IPS DF 19.7 (cell line): ENCODE measurements at places on chromosomes 2 and 18.

- DNase-seq: no peak
These were observed 36.1 kb upstream of the MRPL33 start for GRCh38 chr2:27735263-27735904.

DNA sequence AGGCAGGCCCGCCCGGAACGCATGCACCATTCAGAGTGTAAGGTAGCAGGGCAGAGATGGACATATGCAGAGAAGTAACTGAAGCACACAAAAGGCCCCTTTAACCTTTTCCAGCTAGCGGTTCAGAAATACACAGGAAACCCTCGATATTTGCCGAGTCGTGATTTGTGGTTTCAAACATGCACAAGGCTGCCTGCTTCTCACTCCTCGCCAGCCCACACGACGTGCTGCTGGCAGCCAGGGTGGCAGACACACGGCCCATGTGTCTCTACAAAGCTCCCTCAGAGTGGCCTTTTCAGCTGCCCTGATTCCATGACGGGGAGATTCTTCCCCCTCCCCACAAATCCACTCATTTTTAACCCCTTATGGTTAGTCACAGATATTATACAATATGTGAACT is 23.6 kb downstream of the ZBTB7C start:
- DNase-seq: no peak

DNA sequence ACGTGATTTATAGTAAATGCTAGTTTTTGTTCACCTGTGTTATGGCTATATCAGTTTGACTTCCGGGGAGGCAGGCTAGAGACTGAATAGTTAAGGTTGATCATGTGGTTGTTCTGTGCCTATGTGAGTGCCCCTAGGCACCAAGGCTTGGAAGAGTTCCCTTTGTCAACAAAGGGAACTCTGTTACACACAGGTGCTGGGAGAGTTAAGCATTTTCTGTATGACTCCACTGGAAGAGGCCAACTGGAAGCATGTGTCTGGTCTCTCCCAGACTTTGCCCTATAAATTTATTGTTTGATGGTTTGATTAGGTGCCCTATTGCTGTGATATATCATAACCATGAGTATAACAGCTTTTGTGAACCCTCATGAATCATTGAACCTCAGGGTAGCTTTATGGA is 63.8 kb downstream of the ARL6IP6 start:
- DNase-seq: no peak

DNA sequence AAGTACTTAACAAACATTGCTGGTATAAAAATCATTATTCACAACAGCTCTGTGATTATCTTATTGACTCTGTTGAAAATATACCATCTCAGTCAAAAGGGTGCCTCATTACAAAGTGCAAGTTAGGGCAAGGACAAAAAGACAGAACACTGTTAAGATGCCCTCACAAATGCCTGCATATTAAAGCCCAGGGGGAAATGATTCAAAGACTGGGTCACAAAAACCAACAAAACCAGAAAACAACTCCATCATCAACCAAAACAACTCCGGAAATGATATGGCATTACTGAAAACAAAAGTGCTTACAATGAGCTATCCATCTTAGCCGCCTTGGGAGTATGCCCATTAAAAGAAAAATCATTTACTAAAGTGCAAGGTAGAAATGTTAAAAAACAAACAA is 9.9 kb downstream of the PLA2R1 start:
- no peak for DNase-seq

- no peak for DNase-seq
These were observed 25.8 kb downstream of the TTC21B start for GRCh38 chr2:165927774-165928173.

- no peak for DNase-seq
These were observed 167.7 kb downstream of the ANAPC1 start for GRCh38 chr2:111715987-111716904.

GRCh38 chr2:153068052-153068451 is 349.6 kb downstream of the ARL6IP6 start:
- DNase-seq: no peak

DNA sequence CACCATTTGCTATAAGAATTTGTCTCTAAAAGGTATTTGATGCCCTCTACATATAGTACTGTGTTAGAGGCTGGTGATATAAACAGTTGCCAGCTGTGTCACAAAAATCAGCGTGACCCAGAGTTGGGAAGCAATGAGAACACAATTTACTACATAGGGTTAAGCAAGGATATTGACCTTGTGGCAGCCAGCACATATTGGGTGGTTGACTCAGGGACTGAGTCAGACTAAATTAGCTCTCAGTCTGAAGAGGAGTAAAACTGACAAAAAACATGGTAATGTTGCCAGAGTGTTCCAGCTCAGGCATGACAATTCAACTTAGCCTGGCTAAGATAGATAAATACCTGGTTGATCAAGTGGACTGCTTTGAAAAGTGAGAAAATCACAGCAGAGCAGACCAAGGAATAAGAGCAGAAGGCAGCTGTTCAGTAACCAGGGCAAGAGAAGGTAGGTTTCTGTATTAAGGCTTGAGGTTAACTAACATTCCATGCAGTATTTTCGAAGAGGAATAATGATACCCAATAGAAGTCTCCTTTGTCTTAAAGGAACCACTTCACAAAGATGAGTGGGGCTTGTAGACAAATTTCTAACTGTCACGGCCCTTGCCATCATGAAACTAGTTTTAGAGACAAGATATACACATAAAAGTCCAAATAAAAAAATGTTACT is 108.2 kb upstream of the ERBB4 start:
- DNase-seq: no peak

DNA sequence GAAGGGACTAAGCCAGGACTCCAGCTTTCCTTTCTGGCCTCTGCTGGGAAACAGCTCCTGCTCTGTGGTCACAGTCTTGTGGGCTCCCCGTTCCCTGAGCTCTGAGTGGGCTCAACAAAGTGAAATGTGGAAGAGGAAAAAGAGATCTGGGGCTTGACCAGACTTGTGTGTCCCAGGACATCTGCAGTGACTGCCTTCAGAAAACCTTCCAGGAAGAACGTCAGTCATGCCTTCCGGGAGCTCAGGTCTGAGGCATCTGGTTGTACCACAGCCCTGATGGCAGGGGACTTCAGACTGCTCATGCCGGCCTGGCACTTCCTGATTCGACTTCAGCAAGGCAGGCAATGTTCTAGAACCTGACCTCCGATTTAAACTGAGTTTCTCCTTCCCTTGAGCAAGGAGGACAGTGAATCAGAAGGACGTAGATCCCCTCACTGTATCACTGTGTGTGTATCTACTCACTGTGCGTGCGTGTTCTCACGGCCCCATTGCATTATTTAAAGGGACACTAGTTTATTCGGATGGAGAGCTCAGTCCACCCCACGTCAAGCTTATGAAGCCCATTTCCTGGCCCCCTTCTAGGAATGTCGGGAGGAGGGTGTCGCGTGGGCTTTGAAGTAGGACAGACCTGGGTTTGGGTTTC is 548 bp upstream of the FBLN7 start:
- DNase-seq: no peak

- no peak for DNase-seq
These were observed 289.8 kb downstream of the ICOS start for GRCh38 chr2:204226305-204226880.

DNA sequence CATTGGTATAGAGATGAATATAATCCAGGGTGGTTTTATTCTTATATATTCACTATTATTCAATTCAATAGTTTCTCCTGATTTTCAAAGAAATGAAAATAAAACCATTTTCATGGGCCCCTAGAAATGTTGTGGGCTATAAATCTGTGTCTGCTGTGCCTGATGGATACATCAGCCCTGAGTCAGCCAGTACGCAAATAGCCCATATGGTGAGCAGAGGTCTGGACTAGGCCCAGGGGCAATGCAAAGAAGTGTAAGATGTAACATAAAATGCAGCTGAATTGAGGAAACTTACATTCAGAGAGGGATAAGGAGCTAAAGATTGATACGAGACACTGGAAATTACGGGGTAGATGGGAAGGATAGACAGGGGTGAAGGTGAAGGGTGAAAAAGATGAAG is 122.5 kb downstream of the MAIP1 start:
- no peak for DNase-seq

GRCh38 chr2:96931966-96932365 is 54.4 kb downstream of the FAM178B start:
- no peak for DNase-seq

DNA sequence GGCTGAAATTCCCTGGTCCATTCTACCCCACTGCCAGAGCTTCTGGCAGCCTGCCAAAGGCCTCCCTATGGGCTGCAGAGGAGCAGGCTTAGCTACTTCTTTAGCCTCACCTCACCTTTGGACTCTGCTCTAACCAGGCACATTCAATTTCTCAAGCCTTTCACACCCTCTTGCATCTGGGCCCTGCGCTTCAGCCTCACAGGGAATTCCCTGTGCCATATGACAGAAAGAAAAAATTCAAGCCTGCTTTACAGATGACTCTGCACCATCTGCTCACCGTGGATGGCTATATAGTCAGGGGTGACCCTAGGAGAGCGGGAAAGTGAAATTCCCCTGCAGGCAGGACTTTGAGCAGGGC is 62.5 kb downstream of the REEP1 start:
- DNase-seq: no peak

GRCh38 chr2:136376211-136376610 is 258.3 kb upstream of the CXCR4 start:
- DNase-seq: no peak
